ENCODE measurements at places on chromosomes 3 and 15. TPM values are rescaled to one million over a fixed set of nuclear protein-coding genes. Genes with fewer than 3 reads are reported as not detected.

DAZL gene
- 0.27 TPM for total RNA-seq

DZIP1L gene
- total RNA-seq = not detected

CYP1A1 gene
- total RNA-seq = 2.6 TPM

SEMA4B gene
- 8.8 TPM for total RNA-seq

DPPA4 gene
- total RNA-seq = 0.16 TPM

MUSTN1 gene
- total RNA-seq = 1.5 TPM

GOLGA8J gene
- 0.11 TPM for total RNA-seq

PCLAF gene
- total RNA-seq = 84.4 TPM

DHFR2 gene
- 6.9 TPM for total RNA-seq

ITIH3 gene
- not detected for total RNA-seq

TFG gene
- 49.7 TPM for total RNA-seq

DNA sequence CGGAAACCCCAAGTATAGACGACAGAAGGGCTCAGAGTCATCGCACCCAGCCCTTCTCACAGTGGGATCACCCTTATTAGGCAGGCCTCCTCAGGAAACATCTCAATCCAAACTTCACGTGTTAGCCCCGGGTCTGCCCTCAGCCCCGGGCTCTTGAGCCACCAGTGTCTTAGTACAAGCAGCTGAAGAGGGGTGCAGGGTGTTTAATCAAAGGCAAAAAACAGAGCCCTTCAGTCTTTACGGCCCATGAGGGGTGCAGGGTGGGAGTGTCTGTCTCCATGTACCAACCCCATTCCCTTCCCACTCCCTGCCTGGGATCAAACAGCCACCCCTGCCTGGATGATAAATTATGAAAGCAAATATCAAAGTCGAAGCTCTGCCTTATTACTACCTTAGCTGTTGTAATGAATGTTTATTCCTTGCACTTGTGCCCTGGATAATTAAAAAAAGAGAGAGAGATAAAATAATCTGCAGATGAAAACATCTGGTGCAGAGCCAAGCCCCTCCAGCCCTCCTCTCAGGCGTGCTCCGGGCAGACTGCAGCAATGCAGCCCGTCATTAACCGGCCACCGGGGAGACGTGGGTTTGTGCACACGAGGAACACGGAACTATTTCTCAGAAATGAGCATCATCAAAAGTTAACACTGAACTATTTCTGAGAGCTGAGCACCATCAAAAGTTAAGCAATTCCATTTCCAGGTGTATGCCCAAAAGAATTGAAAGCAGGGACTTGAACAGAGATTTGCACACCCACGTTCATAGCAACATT is 64.5 kb downstream of the ADAMTS17 start:
- no peaks in the 10 kb centered on the region for H3K4me1 ChIP-seq
- H3K36me3 ChIP-seq = no peaks in the 10 kb centered on the region
- H3K27ac ChIP-seq = no peak overlapping the region
- no peaks in the 10 kb centered on the region for H3K27me3 ChIP-seq
- H3K4me3 ChIP-seq = no peak overlapping the region

DNA sequence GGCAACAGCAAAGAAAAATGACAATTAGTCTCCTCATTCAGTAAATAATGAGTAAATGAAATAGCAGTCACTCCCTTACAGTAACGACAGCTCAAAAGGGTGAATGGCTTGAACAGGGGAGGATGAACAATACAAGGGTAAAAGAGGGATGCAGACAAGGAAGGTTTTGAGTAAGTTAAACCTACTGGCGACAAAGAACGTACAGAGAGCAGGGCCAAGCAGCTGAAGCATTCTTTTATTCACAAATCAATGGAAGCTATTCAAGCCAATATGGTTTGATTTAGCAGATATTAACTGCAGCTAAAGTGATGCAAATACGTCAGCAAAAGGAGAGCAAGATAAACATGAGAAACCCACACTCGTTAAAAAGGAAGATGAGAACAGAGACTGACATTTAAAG is 90.7 kb upstream of the ICE2 start:
- no peaks in the 10 kb centered on the region for H3K36me3 ChIP-seq
- DNase-seq = no peak
- H3K4me3 ChIP-seq = peak overlapping the region; percentile 23
- peak overlapping the region; percentile 3 for H3K27ac ChIP-seq

GRCh38 chr3:59756934-59757333 is 707.1 kb upstream of the CFAP20DC start:
- no peaks in the 10 kb centered on the region for H3K36me3 ChIP-seq
- H3K4me1 ChIP-seq = peaks cover 38% of the 10 kb centered on the region
- DNase-seq = no peak
- H3K27me3 ChIP-seq = no peaks in the 10 kb centered on the region
- H3K4me3 ChIP-seq = no peak overlapping the region
- H3K27ac ChIP-seq = no peak overlapping the region

DNA sequence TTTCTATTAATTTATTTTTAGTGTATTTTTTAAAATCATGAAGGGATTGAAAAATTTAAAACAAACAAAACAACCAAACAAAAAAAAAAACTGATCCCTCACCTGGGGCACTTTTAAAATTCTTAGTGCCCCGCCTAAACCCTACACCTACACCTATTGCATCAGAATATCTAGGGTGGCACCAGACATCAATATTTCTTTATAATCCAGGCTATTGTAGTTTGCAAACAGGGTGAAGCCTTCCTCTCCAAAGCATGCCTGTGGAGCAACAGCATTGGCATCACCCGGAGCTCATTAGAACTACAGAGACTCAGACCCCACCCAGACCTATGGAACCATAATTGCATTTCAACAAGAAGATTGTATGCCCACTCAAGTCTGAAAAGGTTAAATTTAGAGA is 54.9 kb upstream of the ACP3 start:
- no peaks in the 10 kb centered on the region for H3K36me3 ChIP-seq
- no peaks in the 10 kb centered on the region for H3K27me3 ChIP-seq
- no peak overlapping the region for H3K27ac ChIP-seq
- no peak overlapping the region for H3K4me3 ChIP-seq

- DNase-seq = no peak
- peaks cover 10% of the 10 kb centered on the region for H3K36me3 ChIP-seq
- H3K27me3 ChIP-seq = no peaks in the 10 kb centered on the region
- H3K4me1 ChIP-seq = no peaks in the 10 kb centered on the region
- no peak overlapping the region for H3K27ac ChIP-seq
These were observed 23.6 kb upstream of the BSN start for GRCh38 chr3:49530701-49531100.

GRCh38 chr3:68972358-68972979 is 40.1 kb upstream of the TAFA4 start:
- no peak overlapping the region for H3K27ac ChIP-seq
- DNase-seq = peak; percentile 6
- H3K4me1 ChIP-seq = no peaks in the 10 kb centered on the region
- H3K36me3 ChIP-seq = no peaks in the 10 kb centered on the region
- H3K4me3 ChIP-seq = no peak overlapping the region
- no peaks in the 10 kb centered on the region for H3K27me3 ChIP-seq

GRCh38 chr15:26595611-26596010 is 177.3 kb downstream of the GABRB3 start:
- no peak overlapping the region for H3K27ac ChIP-seq
- no peaks in the 10 kb centered on the region for H3K36me3 ChIP-seq
- no peak for DNase-seq
- H3K4me3 ChIP-seq = no peak overlapping the region
- no peaks in the 10 kb centered on the region for H3K4me1 ChIP-seq

GRCh38 chr3:108130701-108131474 is 40.1 kb upstream of the CD47 start:
- H3K27me3 ChIP-seq = no peaks in the 10 kb centered on the region
- no peaks in the 10 kb centered on the region for H3K36me3 ChIP-seq
- no peak overlapping the region for H3K4me3 ChIP-seq
- H3K27ac ChIP-seq = no peak overlapping the region
- peaks cover 91% of the 10 kb centered on the region for H3K4me1 ChIP-seq
- no peak for DNase-seq

- H3K27ac ChIP-seq = no peak overlapping the region
- no peaks in the 10 kb centered on the region for H3K4me1 ChIP-seq
- no peak for DNase-seq
- H3K4me3 ChIP-seq = no peak overlapping the region
- no peaks in the 10 kb centered on the region for H3K36me3 ChIP-seq
These were observed 73.3 kb downstream of the SYNPR start for GRCh38 chr3:63351159-63352007.

DNA sequence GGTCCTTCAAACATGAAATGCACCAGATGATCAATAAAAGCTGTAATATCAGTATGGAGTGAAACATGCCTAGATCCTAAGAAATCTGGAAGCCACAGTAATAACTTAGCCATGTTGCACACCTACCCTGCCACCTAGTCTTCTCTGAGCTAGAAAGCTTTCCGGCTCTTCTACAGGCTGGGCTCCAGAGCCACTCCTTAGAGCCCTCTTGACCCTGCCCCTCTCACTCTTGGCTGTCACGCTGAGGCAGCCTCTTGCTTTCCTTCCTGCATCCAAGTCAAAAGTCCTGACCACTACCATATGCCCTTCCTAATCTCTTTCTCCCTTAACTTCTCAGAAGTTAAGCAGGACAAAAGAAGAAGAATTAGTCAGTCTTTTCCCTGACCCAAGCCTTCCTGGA is 17.7 kb downstream of the RBM15B start:
- H3K27ac ChIP-seq = no peak overlapping the region
- no peaks in the 10 kb centered on the region for H3K27me3 ChIP-seq
- peaks cover 35% of the 10 kb centered on the region for H3K36me3 ChIP-seq
- H3K4me1 ChIP-seq = no peaks in the 10 kb centered on the region
- DNase-seq = no peak
- no peak overlapping the region for H3K4me3 ChIP-seq

- H3K4me1 ChIP-seq = peaks cover 8% of the 10 kb centered on the region
- no peak for DNase-seq
- peaks cover 17% of the 10 kb centered on the region for H3K27me3 ChIP-seq
- no peak overlapping the region for H3K4me3 ChIP-seq
These were observed 4.4 kb upstream of the IQSEC1 start for GRCh38 chr3:13077431-13078162.

DNA sequence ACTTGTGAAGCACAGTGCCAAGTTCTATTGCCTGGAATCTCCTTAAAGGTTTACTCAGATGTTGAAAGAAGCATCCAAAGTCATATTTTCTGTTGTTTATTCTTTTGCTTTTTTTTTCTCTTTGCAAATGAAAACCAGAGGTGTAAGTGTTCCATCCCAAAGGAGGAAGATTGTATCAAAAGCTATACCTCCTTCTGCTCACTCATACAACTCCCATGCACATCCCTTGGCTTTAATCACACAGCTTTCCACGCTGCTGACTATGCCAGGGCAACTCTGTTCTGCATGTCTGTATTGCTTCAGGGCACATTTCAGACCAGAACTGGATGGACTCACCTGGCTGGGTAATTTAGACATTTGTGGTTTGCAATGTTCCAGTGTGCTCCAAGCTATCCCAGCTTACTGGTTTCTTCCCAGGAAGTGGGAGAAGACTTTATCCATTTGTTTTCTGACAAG is 399.6 kb upstream of the TBL1XR1 start:
- peak overlapping the region; percentile 7 for H3K4me3 ChIP-seq
- DNase-seq = no peak
- H3K27me3 ChIP-seq = no peaks in the 10 kb centered on the region
- no peak overlapping the region for H3K27ac ChIP-seq
- H3K4me1 ChIP-seq = peaks cover 62% of the 10 kb centered on the region
- H3K36me3 ChIP-seq = no peaks in the 10 kb centered on the region

DNA sequence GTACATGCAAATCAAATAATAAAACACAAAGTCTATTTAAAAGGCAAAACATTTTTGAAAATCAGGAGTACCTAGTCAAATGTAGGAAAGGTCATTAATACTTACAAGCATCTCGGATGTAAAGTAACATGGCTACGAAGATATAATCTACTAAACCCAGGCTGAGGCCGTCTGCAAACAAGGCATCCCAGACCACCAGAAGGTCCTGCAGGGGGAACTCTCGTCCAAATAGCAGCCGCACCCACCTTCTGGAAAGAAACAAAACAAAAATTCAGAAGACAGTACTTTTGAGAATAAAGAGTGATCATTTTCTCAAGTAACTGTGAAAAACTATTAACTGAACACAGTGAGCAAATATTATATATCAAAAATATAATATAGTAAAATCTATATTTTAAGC is 423.1 kb downstream of the PLCL2 start:
- no peak overlapping the region for H3K27ac ChIP-seq
- no peaks in the 10 kb centered on the region for H3K4me1 ChIP-seq
- H3K27me3 ChIP-seq = no peaks in the 10 kb centered on the region
- DNase-seq = no peak

DNA sequence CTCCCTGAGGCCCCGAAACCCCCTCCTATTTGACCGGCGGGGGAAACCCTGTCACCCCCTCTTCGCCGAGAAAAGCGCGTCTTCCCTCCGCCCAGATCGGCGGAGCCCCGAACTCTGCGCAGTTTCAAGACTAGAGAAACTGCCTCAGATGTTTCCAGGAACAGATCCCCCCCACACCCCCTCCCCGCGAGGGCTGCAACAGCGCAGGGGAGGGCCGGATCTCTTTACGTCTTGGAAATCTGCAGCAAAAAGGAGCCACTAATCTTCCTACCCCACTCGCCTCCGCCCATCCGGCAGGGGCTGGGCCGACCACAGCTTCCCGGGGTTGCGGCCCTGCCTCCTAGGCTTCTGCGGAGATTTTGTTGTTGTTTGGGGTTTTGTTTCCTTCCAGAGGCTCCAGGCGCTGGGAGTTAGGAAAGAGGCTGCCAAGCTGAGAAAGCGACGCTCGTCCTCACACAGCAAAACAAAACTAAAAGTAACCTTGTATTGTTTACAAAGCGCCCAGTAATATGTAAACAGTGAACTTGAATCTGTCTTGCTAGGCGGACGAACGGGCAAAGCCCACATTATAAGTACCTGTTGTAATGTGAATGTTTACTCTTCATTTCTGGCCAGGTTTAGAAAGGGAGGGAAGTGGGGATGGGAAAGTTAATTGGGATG is 2.2 kb downstream of the FOXB1 start:
- no peaks in the 10 kb centered on the region for H3K36me3 ChIP-seq
- H3K27me3 ChIP-seq = peaks cover 91% of the 10 kb centered on the region
- no peak overlapping the region for H3K27ac ChIP-seq
- peaks cover 37% of the 10 kb centered on the region for H3K4me1 ChIP-seq
- peak; percentile 44 for DNase-seq

DNA sequence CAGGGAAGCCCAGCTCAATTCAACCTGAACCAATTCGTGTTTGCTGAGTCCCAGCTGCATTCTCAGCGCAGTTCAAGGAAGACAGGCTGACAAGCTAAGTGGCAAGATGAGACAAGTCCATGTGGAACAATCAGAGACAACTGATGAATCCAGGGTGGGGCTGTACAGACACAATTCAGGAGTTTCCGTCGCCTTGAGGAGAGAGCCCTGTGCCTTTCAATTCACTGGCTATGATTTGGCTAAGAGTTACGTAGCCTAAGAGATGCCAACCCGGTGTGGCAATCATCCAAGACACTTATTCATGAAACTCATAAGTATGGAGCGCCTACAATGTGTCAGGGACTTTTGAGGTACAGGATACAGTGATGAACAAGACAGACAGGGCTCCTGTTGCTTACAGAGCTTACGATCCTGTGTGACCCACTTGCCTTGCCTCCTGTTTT is 15.5 kb upstream of the ZBED2 start:
- no peak for DNase-seq
- H3K4me1 ChIP-seq = peaks cover 48% of the 10 kb centered on the region
- H3K27ac ChIP-seq = peak overlapping the region; percentile 55
- H3K4me3 ChIP-seq = peak overlapping the region; percentile 47
- no peaks in the 10 kb centered on the region for H3K27me3 ChIP-seq

All from CD8-positive, alpha-beta memory T cell (primary cell).